ENCODE measurements at places on chromosomes 11 and 22.
A peak's percentile ranks its signal among the peaks of the same experiment; 100 is the strongest.

GRCh38 chr11:111762981-111763643, 3.1 kb downstream of the PPP2R1B start:
- no peak for DNase-seq

DNA sequence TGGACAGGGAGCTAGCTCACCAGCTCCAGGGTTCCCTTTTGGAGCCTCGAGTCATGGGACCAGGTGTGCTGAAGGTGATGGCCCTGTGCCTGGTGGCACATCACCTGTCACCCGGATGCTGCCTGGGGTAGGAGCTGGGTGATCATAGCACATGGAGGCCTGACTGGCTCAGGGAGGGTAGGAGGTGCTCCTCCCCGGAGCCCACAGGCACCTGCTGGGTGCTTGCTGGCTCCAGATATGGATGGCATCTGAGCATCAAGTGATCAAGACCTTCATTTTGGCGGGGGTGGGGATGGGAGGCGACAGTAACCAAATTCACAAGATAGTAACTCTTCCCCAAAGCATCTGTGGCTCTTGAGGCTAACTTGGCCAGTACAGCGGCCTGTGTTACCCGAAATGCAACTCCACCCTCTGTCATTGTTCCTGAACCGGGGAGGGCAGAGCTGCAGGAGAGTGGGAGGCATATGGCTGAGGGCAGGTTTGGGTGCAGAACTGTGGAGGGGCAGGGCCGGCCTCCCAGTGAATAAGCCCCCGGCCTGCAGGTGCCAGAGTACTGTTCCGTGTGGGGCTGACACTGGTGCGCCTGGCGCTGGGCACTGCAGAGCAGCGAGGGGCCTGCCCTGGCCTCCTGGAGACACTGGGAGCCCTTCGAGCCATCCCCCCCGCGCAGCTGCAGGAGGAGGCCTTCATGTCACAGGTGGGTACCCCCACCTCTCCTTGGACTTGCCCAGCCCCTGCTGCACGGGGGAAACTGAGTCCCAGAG, 4.7 kb downstream of the TBC1D10C start:
- no peak for DNase-seq

DNA sequence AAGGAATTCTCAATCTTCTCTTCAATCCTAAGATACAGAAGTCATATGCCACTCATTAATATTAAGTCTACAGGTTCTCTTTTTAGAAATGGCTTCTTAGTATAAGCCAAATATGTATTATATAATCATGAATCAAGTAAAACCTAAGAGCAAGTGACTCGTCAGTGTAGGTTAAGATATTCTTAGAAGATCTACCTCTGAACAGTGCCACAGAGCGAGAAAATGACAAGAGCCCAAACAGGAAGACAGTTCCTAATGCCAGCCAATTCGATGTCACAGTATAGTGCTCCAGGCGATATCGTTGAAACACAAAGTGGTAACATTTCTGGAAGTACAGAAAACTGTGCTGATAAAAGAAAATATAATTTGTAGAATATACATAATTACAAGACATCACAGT, 33.3 kb downstream of the ALG9 start:
- no peak for DNase-seq

GRCh38 chr11:13227676-13228255, 49.8 kb upstream of the BMAL1 start:
- no peak for DNase-seq

DNA sequence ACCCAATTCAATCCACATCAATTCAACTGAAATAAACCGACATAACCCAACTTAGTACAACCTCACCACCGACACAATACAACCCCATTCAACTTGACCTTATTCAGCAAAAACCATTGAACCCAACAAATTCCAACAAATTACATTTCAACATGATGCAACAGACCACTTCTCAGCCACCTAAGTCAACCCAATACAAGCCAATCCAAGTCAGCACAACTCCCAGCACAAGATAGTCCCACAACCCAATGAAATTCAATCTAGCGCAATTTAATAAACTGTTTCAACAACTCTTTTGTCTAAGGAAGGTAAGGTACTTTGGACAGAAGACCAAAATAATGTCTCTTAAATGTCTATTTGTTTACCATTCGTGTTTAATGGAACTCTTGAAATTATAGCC, 226.0 kb downstream of the MIAT start:
- no peak for DNase-seq

DNA sequence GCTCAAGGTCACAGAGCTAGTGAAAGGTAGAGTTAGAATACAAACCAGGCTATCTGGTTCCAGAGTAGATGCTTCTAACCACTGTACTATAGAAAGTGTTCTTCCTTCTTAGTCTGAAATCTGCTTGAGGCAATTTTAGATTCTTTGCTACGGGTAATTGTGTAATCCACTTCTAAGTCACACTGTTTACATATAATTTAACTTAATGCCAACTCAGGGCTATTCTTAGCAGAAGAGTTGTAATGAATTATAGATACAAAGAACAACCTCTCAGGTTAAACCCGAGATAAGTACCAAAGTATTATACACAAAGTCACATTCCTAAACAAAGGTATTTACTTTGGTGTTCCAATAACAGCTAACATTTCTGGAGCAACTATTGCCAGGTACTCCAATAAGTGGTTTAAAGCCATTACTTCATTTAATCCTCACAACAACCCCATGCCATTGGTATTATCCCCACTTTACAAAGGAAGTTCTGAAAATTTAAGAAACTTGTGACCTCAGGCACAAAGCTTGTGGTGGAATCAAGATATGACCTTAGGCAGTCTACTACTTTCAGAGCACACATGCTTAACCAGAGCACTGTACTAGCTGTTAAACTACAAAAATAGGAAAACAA, 31.1 kb upstream of the DDI1 start:
- no peak for DNase-seq

DNA sequence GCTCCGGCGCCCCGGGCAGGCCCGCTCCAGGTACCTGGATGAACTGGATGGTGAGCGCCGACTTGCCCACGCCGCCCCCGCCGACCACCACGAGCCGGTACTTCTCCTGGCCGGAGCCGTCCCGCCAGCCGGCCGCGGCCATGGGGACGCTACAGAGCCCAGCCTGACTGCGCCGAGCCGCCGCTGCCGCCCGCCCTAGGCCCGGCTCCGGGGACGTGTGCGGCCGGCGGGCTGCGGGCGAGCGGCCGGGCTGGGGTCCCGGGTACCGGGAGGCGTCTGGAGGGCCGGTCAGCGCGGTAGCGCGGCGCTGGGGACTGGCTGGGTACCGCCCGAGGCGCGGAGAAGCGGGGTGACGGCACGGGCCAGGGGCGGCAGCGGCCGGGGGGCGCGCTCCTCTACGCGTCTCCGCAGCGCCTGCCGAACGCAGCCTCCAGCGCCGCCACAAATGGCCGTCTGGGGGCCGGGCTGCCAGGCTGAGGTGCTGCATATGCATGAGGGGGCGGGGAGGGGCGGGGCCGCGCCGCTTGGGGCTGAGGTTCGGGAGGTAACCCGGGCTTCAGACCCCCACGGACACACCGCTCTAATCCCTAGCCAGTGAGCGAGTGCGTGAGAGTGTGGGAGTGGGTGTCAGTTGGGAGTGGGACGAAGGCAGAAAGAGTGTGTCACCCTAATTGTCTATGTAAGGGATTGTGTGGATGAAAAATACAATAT, at the start of gene RRAS2:
TSS of gene RRAS2 (minus strand) at position 455 of the 711 bp plus-strand sequence. CDS start at position 142, 313 bp downstream.
- peak; percentile 86 for DNase-seq

GRCh38 chr11:70059971-70060370, 18.1 kb upstream of the ANO1 start:
- no peak for DNase-seq

DNA sequence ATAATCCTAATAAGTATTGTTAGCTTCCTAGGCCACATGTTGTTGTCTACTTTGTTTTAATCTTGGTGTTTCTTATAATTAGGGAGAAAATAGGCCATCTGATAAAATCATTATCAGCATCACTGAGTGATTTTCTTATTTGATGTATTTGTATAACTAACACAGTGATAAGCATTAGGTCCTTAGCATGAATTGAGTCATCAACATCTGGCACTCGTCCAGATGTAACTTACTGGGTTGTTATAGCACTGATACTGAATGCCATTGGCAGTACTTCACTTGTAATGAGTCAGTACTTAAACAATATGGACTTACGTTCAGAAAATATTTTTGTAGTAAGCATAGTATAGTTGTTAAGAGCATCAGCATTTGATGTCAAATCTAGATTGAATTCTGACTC, 16.2 kb downstream of the API5 start:
- DNase-seq, result no peak

GRCh38 chr22:46693634-46694415, 44.2 kb downstream of the CERK start:
- no peak for DNase-seq

DNA sequence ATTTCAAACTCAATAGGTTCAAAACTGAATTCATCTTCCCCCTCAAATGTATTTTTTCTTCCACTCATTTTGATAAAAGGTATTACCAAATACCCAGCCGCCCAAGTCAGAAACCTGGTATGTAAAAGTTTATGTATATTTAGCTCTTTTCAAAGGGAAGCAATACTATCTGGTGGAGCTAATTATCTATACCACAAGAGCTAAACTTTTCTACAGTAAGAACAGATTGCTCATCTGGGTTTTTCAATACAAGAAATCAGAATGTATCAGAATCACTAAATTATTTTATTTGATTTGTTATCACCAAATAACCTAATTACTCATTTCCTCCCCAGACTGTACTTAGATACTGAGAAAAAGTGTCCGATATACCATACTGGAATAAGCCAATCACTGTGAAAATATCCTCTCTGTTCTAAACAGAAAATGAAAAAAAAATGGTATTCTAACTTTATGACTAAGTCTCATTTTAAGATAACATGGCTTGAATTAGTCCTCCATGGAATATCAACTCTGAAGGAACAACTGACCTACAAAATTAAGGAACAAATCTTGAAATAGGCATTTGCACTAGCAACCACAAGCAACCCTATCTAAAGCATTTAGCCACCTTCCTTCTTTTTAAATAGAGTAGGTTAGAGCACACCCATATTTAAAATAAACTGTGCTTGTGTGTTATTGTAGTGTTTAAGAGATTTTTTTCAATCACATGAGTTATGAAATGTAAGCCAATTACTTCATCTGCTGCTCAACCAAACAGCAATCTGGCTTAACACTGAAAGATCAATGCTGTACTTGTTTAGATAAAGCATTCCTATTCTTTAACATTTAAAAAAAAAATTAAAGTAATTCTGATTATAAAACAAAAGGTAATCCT, 35.0 kb downstream of the RDX start:
- DNase-seq, result no peak

GRCh38 chr11:69062873-69063651, 14.3 kb downstream of the TPCN2 start:
- no peak for DNase-seq

DNA sequence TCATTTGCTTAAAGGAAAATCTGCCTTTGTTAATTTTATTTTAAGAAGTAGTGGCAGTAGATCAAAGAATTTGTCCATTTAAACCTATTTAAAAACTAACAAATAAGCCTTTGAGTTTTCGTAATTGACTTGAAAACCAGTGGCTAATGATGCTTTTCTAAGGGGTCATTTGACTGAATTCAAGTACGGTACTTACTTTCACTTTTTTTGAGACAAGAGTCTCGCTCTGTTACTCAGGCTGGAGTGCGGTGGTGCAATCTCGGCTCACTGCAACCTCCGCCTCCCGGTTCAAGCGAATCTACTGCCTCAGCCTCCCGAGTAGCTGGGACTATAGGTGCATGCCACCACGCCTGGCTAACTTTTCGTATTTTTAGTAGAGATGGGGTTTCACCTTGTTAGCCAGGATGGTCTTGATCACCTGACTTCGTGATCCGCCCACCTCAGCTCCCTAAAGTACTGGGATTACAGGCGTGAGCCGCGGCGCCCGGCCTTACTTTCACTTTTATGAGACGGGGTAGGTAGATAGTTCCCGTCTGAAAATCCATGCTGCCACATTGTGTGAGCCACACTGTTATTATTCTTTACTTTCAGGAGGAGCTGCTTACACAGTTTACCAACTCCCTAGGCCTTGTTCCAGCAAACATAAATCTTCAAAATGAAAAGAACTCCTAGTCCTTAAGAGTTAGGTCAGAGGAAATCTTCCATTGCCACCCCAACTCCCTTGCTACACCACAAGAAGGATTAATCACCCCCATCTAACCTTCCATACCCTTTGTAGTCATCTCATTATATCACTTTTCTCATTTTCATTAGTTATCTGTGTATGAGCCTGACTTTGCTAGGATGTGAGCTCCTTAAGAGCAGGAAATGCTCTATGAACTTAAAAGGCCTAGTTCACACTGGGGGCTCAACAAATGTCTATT, 926.6 kb upstream of the CCDC90B start:
- no peak for DNase-seq

DNA sequence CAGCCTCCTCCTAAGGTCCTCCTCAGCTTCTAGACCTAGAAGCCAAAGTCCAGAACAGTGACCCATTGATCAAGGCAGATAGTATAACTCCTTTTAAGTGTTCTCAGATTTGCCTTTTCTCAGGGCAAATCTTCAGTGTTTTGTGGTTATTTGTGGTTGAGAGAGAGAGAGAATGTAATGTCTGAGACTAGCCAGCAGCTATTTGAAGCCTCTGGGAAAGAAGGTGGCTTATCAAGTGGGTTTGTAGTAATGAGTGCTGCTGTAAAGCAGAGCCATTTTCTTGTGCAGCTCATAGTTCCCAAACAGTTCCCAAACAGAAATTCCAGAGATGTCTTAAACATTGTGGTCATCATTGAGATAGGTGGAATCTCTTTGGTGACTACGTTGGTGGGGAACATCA, 89.5 kb downstream of the RNF169 start:
- DNase-seq, result no peak

GRCh38 chr22:24161909-24162308, 19.4 kb upstream of the SUSD2 start:
- DNase-seq, result no peak

GRCh38 chr11:47408598-47409439, 429 bp downstream of the SLC39A13 start:
- DNase-seq, result no peak

DNA sequence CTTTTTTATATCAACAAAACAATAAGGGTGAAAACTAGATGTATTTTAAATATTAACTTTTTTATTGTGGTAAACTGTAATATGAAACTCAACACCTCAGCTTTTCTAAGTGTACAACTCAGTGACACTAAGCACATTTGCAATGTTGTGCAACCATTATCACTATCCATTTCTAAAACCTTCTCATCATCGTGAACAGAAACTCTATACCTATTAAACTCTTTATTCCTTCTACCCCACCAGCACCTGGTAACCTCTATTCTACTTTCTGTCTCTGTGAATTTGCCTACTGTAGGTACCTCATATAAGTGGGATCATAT, 9.4 kb downstream of the HORMAD2 start:
- DNase-seq, result no peak

- DNase-seq, result no peak
Measured at GRCh38 chr11:102241026-102241425, 76.3 kb upstream of the BIRC3 start.

GRCh38 chr11:61717286-61718033, 35.0 kb upstream of the MYRF start:
- no peak for DNase-seq

- no peak for DNase-seq
Measured at GRCh38 chr11:61106296-61106695, 4.0 kb downstream of the CD5 start.
